ENCODE measurements at places on chromosomes 7 and 10.

- DNase-seq = no peak
Measured at GRCh38 chr10:93438613-93439253, 43.4 kb downstream of the MYOF start.

DNA sequence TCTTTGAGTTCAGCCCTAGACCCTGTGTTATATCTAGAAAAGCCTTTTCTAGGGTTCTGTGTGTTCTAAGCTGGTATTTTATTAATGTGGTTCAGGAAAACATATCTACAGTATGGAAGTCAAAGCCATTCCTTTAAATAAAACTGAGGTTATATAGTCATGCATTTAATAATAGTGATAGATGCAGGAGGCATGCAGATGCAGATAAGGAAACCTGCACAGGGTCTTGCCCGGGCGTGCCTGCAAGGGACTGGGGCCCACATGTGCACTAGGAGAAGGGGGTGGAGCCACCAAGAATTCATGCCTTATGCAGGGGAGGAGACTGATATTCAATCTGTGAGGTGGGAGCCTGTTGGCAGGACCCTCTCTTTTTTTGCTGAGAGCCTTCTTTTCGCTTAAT, 171.5 kb downstream of the PRPF18 start:
- no peak for DNase-seq

- peak; percentile 68 for DNase-seq
Measured at GRCh38 chr7:90266808-90267207, 21.8 kb downstream of the CFAP69 start.

- no peak for DNase-seq
Measured at GRCh38 chr10:129793996-129794395, 170.1 kb downstream of the EBF3 start.

GRCh38 chr10:105010411-105011121, 369.5 kb downstream of the SORCS3 start:
- DNase-seq = no peak

GRCh38 chr10:124076148-124076733, 17.2 kb downstream of the CHST15 start:
- DNase-seq = no peak

DNA sequence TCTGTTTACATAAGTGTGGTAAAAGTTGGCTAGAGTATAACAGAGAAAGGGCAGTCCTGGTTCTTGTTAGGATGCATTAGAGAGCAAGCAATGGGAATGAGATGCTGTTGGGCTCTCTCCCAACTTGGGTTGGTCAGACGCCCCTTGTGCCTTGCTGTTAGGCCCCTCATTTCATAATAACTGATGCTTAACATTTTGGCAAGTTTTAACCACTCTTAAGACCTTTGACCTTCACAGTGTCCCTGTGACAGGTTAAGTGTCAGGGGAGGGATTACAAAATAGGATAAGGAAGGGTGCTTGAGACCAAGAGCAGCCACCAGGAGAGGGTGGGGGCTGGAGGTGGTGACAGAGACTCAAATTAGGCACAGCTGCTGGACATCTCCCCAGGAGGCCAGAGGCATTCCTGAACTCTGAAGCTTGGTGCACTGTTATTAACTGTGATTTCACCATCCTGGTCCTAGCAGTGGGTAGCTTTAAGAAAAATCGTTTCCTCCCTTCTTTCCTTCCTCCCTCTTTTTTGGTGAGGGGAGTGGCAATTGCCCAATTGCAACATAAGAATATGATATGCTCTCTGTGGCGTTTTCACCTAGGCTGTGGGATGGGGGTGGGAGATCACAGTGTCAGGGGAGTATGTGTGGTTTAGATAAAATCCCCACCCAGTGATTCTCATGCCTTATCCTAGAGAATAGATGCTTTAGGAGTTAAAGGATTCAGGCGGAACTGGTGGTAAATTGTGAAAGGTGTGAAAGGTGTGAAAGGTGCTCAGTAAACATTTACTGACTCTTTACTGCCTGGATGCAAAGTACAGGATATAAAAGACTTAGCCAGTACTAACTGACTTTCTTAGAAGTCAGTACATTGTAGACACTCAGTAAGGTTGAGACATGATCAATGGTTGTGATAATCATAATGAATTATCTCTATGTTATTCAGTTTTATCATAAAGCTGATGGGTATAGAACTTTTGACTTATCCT, 270.5 kb downstream of the BICC1 start:
- no peak for DNase-seq

All from suppressor macrophage treated with lipopolysaccharide for 4 hours (primary cell).